ENCODE measurements at places on chromosomes 3 and 15. TPM values are rescaled to one million over a fixed set of nuclear protein-coding genes. Genes with fewer than 3 reads are reported as not detected.

Gene CTXN2
- not detected for total RNA-seq

Gene SLC26A6
- total RNA-seq: 18.0 TPM

Gene ACTC1
- total RNA-seq: 70.4 TPM

Gene DET1
- total RNA-seq: 7.7 TPM

Gene PLCD1
- 33.1 TPM for total RNA-seq

Gene UBE2E2
- total RNA-seq: 126 TPM

Gene SEC22C
- 52.7 TPM for total RNA-seq

Gene ARHGAP11A
- total RNA-seq: 2.3 TPM

Gene LRRC34
- total RNA-seq: 2.1 TPM

Gene CMTM8
- total RNA-seq: 3.7 TPM

Gene CFAP91
- not detected for total RNA-seq

Gene MORC1
- not detected for total RNA-seq

Gene GOLGA8J
- total RNA-seq: not detected

Gene SENP2
- 15.8 TPM for total RNA-seq

Gene C2CD4A
- total RNA-seq: 0.12 TPM

Gene GOLGA6A
- total RNA-seq: not detected

Gene CPEB1
- 4.2 TPM for total RNA-seq

Gene ZNF502
- 4.1 TPM for total RNA-seq

Gene STRIT1
- not detected for total RNA-seq

Gene SLCO2A1
- 0.47 TPM for total RNA-seq

Gene C3orf85
- total RNA-seq: not detected

Gene CHRNA3
- total RNA-seq: not detected

Gene SETD2
- 21.0 TPM for total RNA-seq

Gene CFAP44
- total RNA-seq: 2.2 TPM

Gene CFAP100
- not detected for total RNA-seq

Gene ZDHHC23
- not detected for total RNA-seq

Gene MGA
- 14.2 TPM for total RNA-seq

Gene LEO1
- total RNA-seq: 19.0 TPM

Measured in pericardium fibroblast (primary cell).